ENCODE measurements at places on chromosomes 5 and 9. TPM values are rescaled to one million over a fixed set of nuclear protein-coding genes. Genes with fewer than 3 reads are reported as not detected.

FAT2 gene
- polyA plus RNA-seq, result 0.09 TPM

ZBED3 gene
- 4.2 TPM for polyA plus RNA-seq

PCDHGB7 gene
- 1.4 TPM for polyA plus RNA-seq

ARSI gene
- polyA plus RNA-seq, result 0.99 TPM

Measured in GM23338 (cell line).